ENCODE measurements at places on chromosomes 4 and X.

GRCh38 chr4:150337734-150338133 lies 244.2 kb upstream of the MAB21L2 start:
- peak; percentile 62 for DNase-seq

GRCh38 chrX:716136-716535 lies 85.5 kb downstream of the SHOX start:
- peak; percentile 69 for DNase-seq

DNA sequence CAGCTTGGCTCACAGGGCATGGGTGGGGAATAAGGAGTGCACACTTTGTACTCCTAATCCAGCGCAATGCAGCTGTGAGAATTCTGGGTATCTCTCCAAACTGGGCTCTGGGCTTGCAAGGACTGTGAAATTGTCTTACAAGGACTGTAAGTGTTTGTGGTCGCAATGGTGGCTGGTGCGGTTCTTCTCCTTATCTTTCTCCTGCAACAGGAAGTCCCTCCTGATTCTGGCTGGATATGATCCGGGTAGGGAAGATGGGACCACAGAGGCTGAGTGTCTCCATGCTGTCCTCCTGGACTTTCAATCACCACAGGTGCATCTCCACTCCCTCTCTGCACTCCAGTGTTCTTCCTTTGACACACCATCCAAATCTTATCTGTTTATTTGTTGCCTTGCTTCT lies 55.7 kb upstream of the GYPE start:
- DNase-seq = no peak

DNA sequence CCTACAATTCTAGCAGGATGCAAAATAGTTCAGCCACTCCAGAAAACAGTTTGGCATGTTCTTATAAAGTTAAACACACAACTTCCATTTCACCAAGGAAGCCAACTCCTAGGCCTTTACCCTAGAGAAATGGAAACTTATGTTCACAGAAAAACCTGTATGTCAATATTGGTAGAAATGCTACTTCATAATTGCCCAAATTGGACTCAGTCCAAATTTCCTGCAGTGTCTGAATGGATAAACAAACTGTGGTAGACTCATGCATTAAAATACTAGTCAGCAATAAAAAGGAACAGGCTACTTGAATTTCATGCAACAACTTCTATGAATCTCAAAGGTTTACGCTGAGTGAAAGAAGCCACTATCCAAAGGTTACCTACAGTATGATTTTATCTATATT lies 1738.8 kb upstream of the IGFBP7 start:
- no peak for DNase-seq

DNA sequence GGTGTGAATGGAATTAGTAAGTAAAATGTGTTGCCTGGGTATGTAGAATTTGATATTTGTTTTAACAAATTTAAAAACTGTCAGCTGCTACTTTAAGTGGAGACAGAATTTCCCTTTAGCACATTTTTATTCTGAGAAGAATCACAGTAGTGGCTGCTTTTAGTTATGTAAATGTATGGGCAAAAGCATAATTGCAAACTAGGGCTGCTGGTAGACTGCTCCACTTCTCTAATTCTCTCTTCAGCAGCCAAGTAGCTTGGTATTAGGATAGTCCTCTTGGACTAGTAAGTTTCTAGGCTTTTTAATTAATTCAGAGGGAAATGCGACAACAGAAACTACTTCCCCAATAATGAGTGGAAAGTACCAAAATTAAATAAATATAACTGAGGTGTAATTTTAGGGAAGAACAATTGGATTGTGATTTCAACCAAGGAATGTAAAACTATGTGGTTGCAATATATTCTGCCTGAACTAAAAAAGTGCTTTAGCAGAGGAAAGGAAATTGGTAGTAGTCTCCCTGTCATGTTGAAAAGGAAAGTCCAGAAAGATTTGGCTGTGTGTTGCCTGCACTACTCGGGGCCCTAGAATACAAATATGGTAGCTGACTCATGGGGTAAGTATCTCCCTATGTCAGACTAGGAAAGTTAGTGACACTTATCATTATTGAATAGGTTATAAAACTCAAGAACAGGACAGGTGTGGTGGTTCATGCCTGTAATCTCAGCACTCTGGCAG lies 9.2 kb upstream of the EIF4E start:
- peak; percentile 48 for DNase-seq

DNA sequence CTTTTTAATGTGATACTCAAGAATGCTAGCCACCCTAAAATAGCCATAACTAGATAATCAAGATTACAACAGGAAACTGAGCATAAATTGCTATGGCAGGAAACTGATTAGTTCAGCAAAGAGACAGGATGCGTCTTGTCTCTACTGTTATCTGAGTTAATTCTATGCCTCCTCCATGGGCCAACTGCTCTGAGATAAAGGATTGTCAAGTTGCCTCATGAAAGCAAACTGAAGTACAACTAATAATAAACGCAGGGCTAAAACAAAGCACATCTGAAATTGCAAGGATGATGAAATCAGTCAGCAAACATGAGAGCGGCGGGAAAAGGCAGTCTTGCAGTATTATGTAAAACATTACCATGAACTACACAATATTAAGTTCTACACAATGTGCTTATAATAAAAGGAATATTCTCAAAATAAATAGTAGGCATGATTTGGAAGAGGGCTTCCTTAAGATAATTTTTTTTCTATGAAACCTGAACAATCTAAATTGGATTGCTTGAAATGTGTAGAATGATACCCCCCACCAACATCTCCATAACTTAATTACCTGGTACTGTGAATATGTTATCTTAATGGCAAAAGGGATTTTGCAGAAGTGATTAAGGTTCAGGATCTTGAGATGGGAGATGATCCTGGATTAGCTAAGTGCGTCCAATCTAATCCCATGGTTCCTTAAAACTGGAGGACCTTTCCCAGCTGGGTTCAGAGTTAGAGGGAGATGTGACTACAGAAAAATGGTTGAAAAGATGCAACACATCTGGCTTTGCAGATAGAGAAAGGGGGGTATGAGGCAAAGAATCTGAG lies 65.9 kb downstream of the ANTXR2 start:
- peak; percentile 53 for DNase-seq

GRCh38 chrX:39442332-39442731 lies 641.1 kb downstream of the MID1IP1 start:
- no peak for DNase-seq

DNA sequence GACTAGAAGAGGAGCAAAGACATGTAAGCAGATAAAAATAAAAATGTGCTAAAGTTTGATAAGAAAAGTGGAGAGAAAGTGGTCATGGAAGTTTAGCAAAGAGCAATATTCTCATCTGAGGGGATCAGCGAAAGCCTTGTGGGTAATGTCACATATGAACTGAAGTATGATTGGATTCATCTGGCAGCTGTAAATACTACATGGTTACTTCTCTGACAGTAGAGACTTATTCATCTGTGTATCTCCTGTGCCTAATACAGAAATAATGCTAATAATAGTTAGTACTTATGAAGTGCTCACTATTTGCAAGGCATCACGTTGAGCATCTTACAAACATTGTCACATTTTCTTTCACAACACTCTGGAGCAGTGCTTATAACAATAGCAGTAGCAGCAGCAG lies 8.9 kb upstream of the IGSF1 start:
- DNase-seq = no peak

DNA sequence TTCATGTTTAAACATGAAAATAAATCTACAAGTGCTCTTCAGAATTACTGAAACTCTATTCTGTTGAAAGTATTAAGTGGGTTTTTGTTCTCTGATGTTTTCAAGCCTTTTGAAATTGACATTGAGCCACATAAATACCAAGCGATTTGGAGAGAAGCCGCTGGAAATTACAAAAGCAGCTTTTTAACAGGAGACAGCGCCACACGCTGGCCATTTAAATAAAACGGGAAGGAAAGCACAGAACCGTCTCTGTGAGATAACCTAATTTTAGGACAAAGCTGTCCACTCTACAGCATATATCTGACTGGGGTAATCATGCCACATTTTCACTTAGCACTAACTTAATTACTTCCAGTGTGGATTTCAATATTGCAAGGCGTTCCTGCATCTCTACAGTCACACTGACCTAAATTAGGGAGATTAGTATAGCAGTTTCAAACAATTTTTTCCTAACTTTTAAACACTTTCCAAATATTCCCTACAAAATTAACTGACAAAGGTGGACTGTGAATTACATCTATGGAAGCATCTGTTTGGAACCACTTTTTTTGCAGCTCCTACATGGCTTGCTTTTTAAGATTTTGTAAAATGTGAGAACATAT lies 6.8 kb upstream of the ANOS1 start:
- DNase-seq = peak; percentile 31

All from fibroblast of upper back skin (primary cell).